H9 (cell line): ENCODE measurements at places on chromosomes 11 and 22.

DNA sequence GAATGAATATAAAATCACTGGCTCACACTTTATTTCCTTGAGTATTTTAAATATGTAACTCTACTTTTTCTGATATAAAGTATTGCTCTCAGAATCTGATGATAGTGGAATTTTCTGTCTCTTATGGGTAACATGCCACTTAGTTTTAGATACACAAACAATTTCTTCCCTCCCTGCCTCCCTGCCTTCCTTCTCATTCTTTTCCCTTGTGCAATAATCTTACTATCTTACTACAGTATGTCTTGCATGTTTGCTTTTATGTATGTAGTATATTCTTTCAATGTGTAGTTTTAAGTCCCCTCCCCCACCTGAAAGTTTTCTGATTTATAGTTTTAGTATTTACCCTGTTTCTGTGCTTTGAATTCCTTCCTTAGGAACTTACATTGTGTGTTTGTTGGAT is 48.4 kb downstream of the INSC start:
- no peak for DNase-seq

GRCh38 chr11:71336176-71336995 is 84.0 kb upstream of the SHANK2 start:
- DNase-seq, result no peak

- peak; percentile 61 for DNase-seq
Observed at GRCh38 chr11:113991170-113991569, 16.3 kb downstream of the HTR3A start.

- DNase-seq, result no peak
Observed at GRCh38 chr11:94271885-94272372, 32.5 kb upstream of the IZUMO1R start.

- DNase-seq, result no peak
Observed at GRCh38 chr11:116930177-116930576, 92.8 kb upstream of the APOA1 start.

DNA sequence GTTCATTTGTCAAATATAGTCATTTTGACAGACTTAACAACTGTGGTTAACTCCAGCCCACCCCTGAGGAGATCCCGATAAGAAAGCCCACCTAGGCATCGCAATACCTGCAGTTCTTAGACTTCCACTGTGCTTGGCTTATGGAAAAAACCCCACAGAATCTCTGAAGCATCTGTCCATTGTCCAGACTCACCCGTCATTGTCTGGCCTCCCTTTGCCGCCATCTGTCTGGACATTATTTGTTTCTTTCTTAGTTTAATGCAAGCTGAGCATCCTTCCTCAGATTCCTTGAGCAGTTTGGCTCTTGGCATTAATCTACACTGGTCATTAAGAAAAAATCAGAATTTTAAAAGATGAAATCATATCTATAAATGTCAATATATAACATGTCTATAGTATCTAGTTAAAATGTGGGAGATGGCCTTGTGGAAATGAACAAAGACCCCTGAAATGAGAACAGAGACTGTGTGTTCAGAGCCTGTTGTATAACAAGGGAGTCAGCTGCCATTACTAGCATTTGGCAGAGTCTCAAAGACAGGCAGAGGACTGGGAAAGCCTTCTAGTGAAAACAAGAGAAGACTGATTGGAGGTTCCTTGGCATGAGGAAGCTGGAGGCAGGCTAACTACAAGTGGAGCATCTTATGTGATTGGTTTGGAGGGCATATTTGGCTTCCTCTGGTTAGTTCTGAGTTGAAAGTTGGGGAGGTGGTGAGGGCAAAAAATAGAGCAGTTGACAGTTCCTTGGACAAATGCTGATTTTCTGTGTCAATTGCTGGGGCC is 80.4 kb downstream of the SPON1 start:
- no peak for DNase-seq

DNA sequence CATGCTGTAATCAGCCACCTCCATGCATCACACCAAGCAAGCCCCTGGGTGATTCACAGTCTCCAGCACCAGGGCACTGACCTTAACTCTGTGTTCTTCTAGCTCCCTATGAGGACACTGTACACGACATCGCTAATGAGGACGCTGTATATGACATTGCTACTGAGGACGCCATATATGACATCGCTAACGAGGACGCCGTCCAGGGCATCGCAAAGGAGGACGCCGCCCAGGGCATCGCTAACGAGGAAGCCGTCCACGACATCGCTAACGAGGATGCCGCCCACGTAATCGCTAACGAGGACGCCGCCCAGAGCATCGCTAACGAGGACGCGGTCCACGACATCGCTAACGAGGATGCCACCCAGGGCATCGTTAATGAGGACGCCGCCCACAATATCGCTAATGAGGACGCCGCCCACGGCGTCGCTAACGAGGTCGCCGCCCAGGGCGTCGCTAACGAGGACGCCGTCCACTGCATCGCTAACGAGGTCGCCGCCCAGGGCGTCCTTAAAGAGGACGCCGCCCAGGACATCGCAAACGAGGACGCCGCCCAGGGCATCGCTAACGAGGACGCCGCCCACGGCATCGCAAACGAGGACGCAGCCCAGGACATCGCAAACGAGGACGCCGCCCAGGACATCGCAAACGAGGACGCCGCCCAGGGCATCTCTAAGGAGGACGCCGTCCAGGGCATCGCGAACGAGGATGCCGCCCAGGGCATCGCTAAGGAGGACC is 34.5 kb upstream of the DGCR6L start:
- peak; percentile 15 for DNase-seq

- no peak for DNase-seq
Observed at GRCh38 chr11:129700701-129701100, 114.9 kb upstream of the TMEM45B start.

- DNase-seq, result peak; percentile 74
Observed at GRCh38 chr11:95154514-95154913, 64.9 kb downstream of the ENDOD1 start.

DNA sequence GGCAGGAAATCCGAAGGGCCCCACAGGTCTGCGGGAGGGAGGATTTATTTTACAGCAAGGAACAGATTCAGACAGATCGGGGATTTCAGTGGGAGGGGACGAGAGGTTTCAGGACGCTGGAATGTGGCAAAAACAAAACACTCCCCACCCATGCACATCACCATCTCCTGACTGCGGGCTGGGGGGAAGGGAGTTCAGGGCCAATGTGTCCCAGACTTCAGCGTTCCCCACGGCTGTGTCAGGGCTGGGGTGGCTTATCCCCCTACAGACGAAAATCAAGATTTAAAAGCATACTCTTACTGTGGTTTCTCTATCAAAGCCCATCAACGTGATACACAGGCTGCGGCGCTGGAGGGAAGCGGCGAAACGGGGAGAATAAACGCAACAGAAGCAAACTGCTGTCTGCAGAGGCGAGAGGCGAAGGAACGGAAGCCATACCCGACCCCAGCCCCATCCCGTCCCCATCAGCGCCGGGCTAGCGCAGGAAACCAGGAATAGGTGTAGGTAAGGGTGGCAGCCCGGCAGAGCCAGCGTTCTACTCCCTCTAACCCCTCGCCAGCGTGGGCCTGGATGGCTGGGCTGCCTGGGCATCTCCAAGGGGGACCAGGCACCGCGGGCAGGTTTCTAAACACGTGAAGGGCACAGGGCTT is 2.7 kb downstream of the TENM4 start:
- peak; percentile 61 for DNase-seq

DNA sequence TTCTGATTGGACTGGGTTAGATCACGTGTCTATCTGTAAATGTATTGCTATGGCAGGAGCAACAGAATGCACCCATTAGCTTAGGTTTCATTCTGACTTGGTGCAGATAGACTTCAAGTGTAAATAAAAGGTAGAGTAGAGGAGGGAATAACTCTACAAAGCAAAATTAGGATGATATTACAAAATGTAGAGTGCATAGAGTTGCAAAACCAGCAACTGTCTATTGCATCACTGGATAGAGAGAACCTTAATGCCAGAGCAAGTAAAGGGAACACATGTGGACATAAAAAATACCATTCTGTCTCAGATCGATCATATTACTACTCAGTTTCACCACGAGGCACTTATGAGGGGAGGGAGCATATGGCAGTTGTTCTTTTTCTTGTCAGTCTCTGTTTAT is 22.0 kb upstream of the CAT start:
- DNase-seq, result no peak

- no peak for DNase-seq
Observed at GRCh38 chr11:28017816-28018215, 90.1 kb downstream of the KIF18A start.

DNA sequence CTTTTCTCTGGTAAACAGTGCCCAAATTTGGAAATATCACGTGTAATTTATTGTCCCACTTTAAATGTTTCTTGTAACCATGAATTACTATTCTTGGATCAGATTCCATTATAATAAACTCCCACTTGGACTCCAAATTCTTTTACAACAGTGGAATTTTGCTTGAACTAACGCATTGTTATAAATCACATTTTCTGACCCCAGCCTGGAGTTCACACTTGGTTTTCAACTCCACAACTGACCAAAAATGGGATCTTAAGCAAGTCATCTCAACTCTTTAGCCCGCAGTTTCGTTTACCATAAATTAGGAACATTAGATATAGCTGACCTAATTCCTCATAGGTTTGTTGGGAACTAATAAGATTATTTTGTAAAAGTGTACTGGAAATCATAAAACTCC is 336.8 kb upstream of the NCAM1 start:
- no peak for DNase-seq

- peak; percentile 75 for DNase-seq
Observed at GRCh38 chr22:43110444-43110926, at the start of gene BIK. Gene BIK, plus strand, starts transcription at chr22:43110750. Its CDS starts 13,273 bp downstream, at chr22:43124023.

DNA sequence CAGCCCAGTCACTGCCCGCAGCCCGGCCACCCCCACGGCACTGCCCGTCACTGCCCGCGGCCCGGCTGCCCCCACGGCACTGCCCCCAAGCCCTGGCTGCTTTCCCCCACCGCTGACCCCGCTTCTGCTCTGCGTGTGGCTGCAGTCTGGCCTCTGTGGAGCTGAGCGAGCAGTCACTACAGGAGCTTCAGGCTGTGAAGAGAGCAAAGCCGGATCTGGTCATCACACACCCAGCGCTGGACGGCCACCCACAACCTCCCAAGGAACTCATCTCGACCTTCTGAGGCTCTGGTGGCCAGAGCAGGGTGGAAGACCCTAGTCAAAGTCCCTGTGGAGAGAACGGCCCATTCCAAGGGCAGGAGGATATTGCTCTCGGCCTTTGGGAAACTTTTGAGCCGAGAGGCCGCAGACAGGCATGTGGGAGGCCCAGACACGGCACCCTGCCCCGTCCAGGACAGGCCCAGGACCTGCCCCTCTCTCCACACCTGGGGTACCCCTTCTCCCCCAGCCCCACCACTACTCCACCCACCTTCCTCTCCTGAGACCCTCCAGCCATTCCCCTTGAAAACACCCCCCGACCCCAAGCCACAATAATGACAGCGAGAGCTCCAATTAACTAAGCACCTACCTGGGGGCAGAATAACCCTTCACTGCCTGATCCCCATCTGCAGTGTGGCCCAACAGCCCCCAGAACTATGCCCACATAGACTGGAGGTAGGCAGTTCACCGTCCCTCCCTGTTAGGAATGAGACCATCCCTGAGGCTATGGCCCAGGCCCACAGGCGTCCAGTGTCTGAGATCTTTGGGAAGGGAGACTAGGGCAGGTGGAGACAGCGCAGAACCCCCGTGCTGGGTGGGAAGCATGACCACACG is 3.7 kb upstream of the PGGHG start:
- peak; percentile 26 for DNase-seq

DNA sequence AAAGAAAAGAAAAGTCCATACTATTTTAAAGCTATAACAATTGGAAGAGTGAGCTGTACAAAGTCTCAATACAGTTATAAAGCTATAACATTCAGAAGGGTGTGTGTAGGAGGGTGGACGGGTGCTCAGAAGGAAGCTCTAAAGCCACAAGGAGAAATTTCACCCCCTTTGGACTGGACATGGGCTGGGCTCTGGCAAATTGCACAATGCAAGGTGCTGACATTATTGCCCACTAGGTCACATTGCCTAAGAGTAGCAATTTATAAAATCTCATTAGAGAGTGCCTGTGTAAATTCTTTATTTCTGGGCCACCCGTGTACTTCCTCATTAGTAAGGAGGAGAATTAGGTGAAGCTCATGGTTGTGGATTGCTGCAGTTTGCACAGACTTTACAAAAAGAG is 5.7 kb upstream of the APOBEC3A start:
- DNase-seq, result no peak

GRCh38 chr11:73028611-73029010 is 113.5 kb downstream of the FCHSD2 start:
- no peak for DNase-seq

DNA sequence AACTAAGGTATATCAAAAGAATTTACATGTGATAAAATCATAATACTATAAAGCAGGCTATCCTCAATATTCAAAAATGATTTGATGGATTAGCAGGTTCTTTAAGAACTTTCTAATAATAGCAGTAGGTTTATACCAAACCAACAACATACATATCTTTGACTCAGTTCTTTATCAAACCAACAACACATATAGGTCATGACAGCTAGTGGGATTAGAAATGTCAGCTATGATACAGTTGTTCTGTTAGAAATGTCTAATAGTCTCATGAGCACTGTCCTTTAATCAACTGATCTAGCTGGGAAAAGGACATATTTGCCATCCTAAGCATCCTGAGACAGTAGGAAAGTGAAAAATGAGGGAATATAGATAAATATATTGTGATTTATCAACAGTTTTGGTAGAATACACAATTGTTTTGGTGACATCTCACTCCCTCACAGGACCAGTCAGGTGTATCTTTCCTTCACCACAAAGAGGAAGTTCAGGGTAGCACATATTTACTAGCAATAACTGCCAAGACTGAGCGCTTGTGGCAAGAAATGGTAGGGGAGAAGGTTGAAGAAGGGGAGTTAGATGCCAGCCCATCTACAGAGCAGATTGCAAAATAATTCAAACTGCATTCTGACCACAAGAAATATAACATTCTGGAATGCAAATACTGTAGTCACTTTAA is 90.8 kb upstream of the APOA1 start:
- no peak for DNase-seq

- no peak for DNase-seq
Observed at GRCh38 chr11:46835897-46836296, 10.2 kb downstream of the CKAP5 start.

DNA sequence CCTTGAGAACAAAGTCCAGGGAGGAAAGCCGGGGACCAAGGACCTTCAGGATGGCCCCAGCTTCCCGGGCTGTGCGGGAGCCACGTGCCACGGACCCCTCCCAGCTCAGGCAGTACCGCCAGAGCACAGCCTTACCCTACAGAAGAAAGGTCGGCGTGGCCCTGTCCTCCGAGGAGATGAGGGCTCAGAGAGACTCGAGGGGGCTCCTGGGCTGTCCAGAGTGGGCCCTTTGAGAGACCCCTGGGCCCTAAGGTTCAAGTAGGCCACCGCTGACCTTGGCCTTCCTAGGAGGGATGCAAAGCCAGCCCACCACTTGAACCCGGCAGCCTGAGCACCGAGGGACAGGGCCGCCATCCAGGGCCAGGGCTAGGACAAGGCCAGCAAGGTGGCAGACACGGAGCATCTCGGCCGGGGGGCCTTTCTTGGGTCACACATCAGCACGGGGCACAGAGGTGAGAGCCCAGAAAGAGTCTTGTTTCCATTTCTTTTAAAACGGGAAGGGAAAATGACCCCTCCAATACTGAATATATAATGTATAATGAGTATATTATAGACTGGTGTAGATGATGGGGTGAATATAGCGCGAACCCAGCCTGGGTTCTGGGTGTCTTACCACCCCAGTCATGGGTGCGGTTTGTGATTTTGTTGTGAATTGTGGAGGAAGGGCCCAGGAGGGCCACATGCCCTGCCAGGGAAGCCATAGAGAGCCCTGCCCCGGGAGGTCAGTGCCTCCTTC is 34.4 kb upstream of the PPARA start:
- no peak for DNase-seq

- peak; percentile 73 for DNase-seq
Observed at GRCh38 chr11:33542921-33543320, 157.7 kb downstream of the C11orf91 start.

GRCh38 chr11:14463623-14464022 is 36.0 kb downstream of the COPB1 start:
- no peak for DNase-seq

- no peak for DNase-seq
Observed at GRCh38 chr11:96554236-96554820, 164.5 kb downstream of the JRKL start.
